Bladder microvascular endothelial cell (primary cell): ENCODE measurements at places on chromosomes 3 and 15. TPM values are rescaled to one million over a fixed set of nuclear protein-coding genes. Genes with fewer than 3 reads are reported as not detected.

SH3GL3 gene
- total RNA-seq, result not detected in 2 replicates

HHLA2 gene
- not detected in 2 replicates for total RNA-seq

ADAMTS7 gene
- total RNA-seq, result 11.2 and 21.2 TPM in 2 replicates

GPR176 gene
- total RNA-seq, result 15.7 and 22.5 TPM in 2 replicates

PARP15 gene
- total RNA-seq, result 0.32 and 0.38 TPM in 2 replicates

MESP2 gene
- total RNA-seq, result not detected in 2 replicates

UBAP1L gene
- total RNA-seq, result 0.65 and 3.7 TPM in 2 replicates

TEX55 gene
- not detected in 2 replicates for total RNA-seq

C3orf49 gene
- total RNA-seq, result not detected in 2 replicates

ZDHHC19 gene
- not detected in 2 replicates for total RNA-seq

ERICH6 gene
- total RNA-seq, result 0.06 TPM in 1 of 2 replicates, not detected in the other

KCNAB1 gene
- 0.13 TPM in 1 of 2 replicates, not detected in the other for total RNA-seq

LNP1 gene
- 0.81 and 1.1 TPM in 2 replicates for total RNA-seq

HTR3D gene
- total RNA-seq, result not detected in 2 replicates

PCOLCE2 gene
- total RNA-seq, result 0.49 and 0.50 TPM in 2 replicates

MUSTN1 gene
- not detected in 2 replicates for total RNA-seq

GALNT15 gene
- total RNA-seq, result 65.9 and 113 TPM in 2 replicates

SNTN gene
- not detected in 2 replicates for total RNA-seq
